ENCODE measurements at places on chromosomes 4 and X.

- no peak for DNase-seq
Measured at GRCh38 chr4:185112104-185112503, 31.0 kb upstream of the SLC25A4 start.

- DNase-seq, result no peak
Measured at GRCh38 chr4:156197216-156197615, 243.6 kb upstream of the CTSO start.

DNA sequence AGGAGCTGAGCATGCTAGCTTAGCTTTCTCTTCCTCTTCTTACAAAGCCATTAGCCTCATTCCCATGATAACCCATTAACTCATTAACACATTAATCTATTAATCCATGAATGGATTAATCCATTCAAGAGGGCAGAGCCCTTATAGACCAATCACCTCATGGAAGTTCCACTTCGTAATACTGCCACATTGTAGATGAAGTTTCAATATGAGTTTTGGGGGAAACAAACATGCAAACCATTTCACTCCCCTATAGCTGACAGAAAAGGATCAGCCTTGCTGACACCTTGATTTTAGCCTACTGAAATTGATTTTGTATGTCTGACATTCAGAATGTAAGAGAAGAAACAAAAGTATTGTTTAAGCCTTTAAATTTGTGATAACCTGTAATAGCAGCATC is 251.8 kb upstream of the GALNTL6 start:
- DNase-seq, result no peak

GRCh38 chr4:147370881-147371280 is 110.0 kb upstream of the EDNRA start:
- no peak for DNase-seq

DNA sequence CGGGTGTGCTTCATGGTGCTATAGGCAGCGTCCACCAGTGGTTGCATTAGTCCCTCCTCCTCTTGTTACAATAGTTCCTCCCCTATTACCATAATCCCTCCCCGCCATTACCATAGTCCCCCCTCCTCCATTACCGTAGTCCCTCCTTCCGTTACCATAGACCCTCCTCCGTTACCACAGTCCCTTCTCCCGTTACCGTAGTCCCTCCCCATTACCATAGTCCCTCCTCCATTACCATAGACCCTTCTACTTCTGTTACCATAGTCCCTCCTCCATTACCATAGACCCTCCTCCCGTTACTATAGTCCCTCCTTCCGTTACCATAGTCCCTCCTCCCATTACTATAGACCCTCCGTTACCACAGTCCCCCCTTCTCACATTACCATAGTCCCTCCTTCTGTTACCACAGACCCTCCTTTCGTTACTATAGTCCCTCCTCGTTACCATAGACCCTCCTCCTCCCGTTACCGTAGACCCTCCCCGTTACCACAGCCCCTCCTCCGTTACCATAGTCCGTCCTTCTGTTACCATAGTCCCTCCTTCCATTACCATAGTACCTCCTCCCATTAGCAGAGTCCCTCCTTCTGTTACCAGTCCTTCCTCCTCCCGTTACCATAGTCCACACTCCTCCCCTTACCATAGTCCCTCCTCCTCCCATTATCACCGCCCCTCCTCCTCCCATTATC is 129.6 kb downstream of the DHRSX start:
- DNase-seq, result no peak

DNA sequence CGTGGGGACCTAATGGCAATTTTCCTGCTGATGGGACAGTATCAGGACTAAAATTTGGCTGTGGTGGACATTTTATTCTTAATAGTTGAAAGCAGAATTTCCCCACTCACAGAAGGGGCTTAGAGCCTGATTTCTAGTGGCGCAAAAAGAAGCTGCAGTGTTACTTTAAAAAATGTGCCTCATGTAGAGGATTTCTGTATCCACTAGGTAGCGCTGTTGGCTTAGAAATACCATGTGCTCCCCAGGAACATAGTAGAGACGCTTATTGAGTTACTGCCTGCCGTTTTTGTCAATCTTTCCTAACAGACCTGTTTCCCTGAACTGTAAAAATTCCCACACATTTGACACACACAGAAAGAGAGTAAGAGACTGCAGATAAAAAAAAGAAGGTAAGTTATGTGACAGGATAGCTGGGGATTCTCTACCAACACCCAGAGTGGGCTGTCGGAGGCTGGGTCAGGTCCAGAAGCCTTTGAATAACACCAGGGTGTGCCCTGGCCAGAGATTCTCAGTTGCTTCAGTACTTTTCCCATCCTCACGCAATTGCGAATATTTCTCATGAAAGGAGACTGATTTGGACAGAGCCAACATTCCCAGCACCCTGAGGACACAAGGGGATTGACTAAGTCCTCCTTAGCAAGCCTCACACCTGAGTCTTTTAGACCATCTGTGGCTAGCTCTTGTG is 88.4 kb downstream of the ZXDA start:
- DNase-seq, result peak; percentile 59

DNA sequence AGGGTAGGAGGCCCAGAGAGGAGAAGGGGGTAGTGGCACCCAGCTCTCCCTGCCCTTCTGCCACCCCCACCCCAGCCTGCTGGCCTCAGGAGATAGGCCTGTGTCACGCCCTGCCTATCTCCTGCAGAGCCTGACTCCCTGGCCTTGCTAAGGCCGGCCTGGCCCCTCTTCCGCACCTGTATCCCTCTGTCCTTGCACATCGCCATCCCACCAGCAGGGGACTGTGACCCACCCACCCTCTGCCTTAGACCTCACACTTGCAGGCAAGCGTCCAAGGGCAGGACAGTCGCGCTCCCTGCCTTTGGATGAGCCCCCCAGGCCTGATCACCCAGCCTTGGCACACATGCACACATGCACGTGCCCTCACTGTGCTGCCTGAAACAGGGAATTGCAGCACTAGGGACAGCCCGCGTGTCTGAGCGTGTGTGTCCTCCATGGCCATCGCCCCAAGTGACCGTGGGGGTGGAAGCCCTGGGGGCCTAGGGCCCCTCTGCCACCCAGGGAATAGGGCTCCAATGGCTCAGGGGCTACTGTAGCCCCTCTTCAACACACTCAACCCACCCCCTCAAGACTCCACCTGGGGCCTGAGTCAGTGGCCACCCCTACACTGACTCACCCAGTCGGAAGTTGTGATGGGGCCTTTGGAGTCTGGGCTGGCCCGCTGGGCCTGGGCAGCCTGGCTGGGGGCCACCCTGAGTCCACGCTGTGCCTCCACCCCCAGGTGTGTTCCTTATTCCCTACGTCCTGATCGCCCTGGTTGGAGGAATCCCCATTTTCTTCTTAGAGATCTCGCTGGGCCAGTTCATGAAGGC is 2.1 kb downstream of the SLC6A8 start:
- no peak for DNase-seq

DNA sequence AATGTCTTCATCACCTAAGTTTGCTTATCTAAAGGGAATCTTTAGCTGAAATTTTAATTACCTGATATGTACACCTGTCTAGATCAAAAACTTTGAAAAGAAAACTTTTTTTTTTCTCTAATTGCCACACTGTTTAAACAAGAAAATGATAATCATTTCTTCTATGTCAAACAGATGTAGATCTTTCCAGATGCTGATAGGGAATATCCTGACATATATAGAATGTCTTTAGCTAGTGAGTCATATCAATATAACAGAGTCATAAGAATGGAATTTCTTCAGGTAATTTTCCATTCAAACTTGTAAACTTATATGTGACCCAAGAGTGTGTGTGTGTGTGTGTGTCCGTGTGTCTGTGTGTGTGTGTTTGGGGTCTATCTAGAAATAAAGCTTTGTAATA is 271.9 kb downstream of the GPM6A start:
- DNase-seq, result no peak

- DNase-seq, result no peak
Measured at GRCh38 chr4:95087657-95088455, 330.1 kb downstream of the BMPR1B start.

- DNase-seq, result no peak
Measured at GRCh38 chr4:137861682-137862081, 329.4 kb upstream of the PCDH18 start.

DNA sequence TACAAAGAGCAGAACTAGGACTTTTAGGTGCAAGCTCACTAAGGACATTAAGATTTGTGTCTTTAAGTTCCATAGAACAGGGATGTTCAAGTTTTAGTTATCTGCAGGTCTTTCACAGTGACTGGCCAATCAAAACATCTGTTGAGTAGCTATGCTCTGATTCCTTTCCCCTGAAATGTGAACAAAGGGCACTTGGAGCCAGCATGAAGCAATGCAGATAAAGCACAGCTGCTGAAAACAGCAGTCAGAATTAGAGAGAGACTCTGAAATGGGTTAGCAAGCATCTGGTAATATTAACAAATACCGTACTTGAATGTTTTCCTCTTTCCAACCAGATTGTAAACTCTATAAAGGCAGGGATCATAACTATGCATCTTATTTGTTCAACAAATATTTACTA is 276.9 kb downstream of the RAB28 start:
- DNase-seq, result no peak

GRCh38 chr4:162234595-162234994 is 70.8 kb upstream of the FSTL5 start:
- DNase-seq, result no peak

GRCh38 chr4:153005899-153006381 is 69.8 kb downstream of the FHDC1 start:
- DNase-seq, result no peak

GRCh38 chr4:146095091-146095690 is 80.3 kb upstream of the LSM6 start:
- DNase-seq, result peak; percentile 7

DNA sequence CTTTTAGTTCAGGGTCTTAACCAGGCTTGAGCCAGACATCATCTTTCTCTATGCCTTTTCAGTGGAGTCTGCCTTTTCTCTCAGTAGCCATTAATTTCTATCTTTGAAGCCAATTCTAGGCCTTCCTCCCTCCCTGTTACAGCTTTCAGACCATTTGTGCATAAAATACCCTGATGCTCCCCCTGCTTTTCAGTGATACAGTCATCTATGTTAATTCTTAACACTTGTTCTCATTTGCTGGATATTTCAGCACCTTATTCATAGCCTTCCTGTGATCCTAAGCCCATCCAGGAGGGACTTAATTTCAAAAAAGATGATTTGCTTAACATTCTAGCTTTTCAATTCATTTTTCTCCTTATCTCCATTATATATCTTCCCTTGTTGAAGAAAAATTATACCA is 42.3 kb downstream of the ANXA10 start:
- DNase-seq, result no peak

DNA sequence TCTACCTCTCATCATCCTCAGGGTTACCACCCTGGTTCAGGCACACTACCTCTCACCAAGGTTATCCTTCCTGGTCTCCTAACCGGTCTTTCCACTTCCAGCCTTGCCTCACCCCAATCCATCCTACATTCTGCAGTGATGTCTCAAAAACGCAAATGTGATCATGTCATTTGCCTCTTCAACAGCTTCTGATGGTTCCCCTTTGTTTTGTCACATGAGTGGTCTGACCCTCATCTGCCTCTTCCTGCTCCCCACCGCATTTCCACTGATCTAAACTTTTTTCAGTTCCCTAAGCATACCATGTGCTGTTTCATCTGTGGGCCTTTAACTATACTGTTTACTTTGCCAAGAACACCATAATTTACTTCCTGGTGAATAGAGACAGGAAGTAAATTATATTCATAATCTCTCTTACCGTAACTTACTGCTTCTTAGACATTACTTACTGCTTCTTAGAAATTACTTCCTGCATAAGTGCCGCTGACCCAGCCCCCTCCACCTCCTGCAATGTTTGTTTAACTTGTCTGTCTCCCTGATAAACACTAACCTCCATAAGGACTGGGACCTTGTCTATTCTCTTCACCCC is 27.1 kb upstream of the NSUN7 start:
- DNase-seq, result peak; percentile 31

- no peak for DNase-seq
Measured at GRCh38 chr4:2798399-2799223, 5.7 kb downstream of the SH3BP2 start.

DNA sequence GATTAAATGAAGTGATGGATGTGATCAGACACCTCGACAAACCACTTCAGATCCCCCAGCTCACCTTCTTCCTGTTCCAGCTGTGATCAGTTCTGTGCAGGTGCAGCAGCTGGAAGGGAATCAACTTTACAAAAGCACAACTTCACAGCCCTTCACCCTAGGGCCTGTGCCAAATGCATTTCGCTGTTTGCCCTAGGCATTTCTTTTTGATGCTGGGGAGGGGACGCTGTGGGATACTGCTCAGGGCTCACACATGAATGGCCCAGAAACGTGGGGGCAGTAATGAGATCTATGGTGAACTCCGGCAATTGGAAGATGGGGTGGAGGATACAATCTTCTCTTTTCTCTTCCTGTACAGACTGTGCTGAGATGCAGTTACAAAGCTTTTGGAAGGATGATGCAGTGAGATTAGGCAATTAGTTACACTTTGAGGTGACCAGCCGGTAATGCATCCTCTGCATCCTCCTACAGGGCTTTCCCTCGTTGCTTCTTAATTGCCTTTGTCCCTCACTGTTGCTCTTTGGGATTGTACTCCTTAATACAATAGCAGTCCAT is 215.1 kb upstream of the PITX2 start:
- DNase-seq, result no peak

- DNase-seq, result no peak
Measured at GRCh38 chr4:11843340-11843739, 414.6 kb upstream of the HS3ST1 start.

DNA sequence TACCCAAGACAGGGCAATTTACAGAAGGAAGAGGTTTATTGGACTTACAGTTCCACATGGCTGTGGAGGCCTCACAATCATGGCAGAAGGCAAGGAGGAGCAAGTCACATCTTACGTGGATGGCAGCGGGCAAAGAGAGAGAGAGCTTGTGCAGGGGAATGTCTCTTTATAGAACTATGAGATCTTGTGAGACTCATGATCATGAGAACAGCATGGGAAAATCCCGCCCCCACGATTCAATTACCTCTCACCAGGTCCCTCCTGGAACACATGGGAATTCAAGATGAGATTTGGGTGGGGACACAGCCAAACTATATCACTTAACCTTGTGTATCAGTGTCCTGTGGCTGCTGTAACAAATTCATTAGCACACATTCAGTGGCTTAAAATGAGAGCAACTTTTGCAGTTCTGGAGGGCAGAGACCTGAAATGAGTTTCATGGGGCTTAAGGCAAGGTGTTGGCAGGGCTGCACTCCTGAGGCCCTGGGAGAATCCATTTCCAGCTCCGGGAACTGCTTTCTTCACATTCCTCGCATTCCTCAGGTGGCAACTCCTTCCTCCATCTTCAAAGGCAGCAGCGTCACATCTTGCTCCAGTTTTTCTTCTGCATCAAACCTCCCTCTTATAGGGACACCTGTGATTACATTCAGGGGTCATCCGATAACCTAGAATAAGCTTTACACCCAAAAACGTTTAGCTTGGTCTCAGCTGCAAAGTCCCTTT is 22.3 kb upstream of the NSG1 start:
- no peak for DNase-seq

DNA sequence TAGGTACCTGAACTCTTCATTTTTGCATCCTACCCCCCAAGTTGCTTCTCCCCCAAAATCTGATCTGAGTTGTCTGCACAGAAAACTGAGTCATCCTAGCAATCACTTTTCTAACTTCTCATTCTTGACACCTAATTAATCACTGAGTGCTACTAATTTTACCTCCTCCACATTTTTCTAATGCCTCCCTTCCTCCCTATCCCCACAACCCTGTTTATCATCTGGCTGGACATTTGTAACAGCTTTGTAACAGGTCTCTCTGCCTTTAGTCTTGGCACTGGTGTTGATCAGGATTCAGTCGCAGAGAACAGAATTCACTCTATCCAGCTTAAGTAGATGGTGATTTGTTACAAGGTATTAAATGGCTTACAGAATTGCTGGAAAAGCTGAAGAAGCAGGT is 303.9 kb upstream of the GATB start:
- DNase-seq, result no peak

- DNase-seq, result no peak
Measured at GRCh38 chrX:44235534-44235933, 107.9 kb downstream of the EFHC2 start.

All from naive thymus-derived CD4-positive, alpha-beta T cell (primary cell).